ENCODE measurements at places on chromosomes 4 and X.

DNA sequence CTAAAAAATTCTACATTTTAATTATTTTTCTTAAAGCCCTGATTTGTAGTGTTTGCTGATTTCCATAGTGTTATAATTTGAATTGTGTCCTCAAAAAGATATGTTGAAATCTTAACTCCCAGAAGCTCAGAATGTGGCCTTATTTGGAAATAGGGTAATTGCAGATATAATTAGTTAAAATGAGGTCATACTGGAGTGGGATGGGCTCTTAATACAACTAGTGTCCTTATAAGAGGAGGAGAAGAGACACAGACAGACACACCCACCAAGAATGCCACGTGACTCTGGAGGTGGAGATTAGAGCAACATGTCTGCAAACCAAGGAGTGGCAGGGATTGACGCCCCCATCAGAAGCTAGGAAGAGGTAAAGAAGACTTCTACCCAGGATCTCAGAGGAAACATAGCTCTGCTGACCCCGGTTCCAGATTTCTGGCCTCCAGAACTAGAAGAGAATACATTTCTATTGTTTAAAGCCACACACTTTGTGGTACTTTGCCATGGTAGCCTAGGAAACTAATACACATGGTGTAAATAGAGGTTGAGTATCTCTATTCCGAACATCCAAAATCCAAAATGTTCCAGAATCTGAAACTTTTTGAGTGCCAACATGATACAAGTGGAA lies 70.5 kb upstream of the IRF2 start:
- DNase-seq: no peak

DNA sequence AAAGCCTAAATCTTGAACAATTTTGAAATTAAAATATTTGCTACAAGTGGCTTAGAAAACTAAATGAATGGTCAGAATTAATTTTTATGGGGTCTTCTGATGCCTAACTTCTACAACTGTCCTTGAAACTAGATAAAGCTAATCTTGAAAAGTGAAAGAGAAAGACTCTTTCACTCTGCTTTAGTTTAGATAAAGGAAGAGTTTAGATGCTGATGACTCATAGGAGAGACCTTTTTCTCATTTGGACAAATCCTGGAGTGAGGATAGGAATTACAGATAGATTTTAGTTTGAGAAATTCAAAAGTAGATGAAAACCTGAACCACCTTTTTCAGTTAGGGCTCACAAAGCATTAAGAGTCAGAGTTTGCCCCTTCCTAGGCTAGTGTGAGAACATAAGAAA lies 342.3 kb upstream of the GRID2 start:
- no peak for DNase-seq

DNA sequence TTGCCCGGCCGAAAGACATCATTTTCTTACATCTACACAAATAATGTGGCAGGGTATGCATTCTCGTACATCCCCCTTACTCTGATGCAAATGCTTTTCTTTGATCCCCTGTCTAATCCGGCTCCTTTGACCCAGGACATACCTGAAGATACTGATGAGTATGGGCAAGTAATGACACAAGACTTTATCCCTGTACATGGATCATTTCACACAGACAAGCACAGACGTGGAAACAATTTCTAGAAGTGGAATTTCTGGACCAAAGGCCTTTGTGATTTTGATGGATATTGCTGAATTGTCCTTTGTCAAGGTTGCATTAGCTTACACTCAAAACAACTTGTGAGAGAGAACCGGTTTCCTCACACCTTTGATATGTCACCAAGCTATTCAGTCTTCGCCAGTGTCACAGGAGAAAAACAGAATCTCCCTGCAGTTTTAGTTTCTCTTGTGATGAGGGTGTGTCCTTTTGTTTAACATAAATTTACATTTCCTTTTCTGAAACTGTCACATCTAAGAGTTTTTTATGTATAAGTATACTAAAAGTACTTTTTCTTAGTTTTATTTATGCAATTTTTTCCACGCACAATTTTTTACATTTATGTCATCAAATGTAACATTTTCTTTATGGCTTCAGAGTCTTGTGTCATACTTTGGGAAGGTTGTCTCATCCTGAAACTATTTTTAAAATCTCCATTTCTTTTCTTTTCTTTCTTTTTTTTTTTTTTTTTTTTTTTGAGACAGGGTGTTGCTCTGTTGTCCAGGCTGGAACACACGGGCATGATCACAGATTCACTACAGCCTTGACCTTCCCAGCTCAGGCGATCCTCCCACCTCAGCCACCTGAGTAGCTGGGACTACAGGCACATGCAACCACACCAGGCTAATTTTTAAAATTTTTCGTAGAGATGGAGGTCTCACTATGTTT lies 25.2 kb downstream of the RWDD4 start:
- no peak for DNase-seq

GRCh38 chr4:41644288-41644914 lies 104.1 kb downstream of the PHOX2B start:
- DNase-seq: peak; percentile 95

- no peak for DNase-seq
Measured at GRCh38 chr4:118350961-118351360, 1.8 kb downstream of the PRSS12 start.

Measured in ecto neural progenitor cell (in vitro differentiated cells).